ENCODE measurements at places on chromosomes 16 and 17. TPM values are rescaled to one million over a fixed set of nuclear protein-coding genes. Genes with fewer than 3 reads are reported as not detected.

- DNase-seq = no peak
These were observed 56.1 kb upstream of the TOX3 start for GRCh38 chr16:52603015-52603414.

- peak; percentile 88 for DNase-seq
These were observed 73.9 kb downstream of the SPAG9 start for GRCh38 chr17:51046514-51047384.

DNA sequence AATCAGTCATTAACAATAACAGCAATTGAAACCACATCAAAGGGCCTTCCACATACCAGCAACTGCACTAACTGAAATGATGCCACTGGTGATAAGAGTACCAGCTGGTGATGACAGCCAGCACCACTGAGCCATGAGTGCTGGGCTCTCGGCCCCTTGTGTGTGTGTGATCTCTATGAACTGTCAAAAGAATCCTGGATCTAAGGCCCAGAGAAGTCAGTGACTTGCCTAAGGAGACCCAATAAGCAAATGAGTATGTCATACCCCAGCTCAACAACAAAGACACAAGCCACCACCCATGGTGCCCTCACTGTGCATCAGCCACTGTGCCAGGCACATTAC lies 220.9 kb downstream of the ZNF423 start:
- no peak for DNase-seq

- DNase-seq = no peak
These were observed 10.1 kb upstream of the SPOP start for GRCh38 chr17:49687878-49688491.

- no peak for DNase-seq
These were observed 23.5 kb downstream of the USP36 start for GRCh38 chr17:78817123-78817522.

- no peak for DNase-seq
These were observed 26.3 kb downstream of the STAT5B start for GRCh38 chr17:42249681-42250446.

Gene KRT17
- 95.2 TPM for total RNA-seq

GRCh38 chr17:82272495-82273326 lies 789 bp downstream of the CSNK1D start:
- DNase-seq = no peak

DNA sequence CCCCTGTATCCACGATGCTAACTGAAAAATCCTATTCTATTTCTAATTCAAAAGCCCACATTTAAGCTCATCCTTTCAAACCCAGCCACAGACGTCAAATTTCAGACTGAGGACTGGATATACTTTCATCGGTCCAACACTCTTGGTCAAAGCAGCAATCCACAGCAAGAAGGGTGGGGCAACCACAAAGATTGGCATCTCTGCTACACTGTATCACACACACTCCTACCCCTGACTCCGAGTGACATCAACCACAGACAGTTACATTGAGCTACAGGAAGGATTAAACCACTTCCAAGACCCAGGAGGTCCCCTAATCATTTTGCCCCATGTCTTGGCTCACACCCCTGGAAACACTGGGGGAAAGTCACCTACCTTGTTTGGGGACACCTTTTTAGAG lies 61.3 kb downstream of the GRIN2A start:
- no peak for DNase-seq

DNA sequence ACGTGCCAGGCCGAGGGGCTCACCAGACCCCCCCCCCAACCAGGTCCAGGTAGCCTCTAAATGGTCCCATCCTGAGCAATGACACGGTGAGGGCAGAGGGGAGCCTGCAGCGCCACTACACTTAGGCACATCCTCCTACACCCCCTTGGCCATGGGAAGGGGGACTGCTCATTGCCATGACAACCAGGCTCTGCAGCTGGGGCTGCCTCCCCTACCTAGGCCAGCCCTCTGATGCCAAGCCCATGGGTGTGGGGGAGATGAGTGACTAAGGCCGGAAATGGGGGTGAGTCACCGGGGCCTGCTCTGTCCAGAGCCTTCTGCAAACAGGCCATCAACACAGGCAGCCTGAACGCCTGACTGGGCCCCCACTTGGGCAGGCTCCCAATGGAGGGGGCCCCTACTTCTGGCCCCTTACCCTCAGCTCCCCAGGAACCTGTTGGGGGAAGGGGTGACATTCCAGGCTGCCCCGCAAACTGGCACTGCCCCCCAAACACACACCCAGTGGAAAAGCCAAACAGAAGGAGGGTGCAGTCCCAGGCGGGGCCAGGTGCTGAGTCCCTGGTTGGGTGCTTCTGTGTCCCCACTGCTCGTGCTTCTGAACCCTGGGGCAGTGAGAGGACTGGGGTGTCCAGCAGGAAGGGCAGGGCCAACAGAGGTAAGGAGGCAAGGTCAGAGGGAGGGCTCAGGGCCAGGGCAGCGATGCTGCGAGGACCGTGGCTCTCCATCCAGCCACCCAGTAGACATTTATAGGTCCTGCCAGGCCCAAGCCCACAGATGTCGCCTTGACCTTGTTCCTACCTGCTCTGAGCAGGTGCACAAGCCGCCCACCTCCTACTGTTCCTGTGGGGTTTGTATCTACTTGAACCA lies 8.2 kb downstream of the PLCD3 start:
- DNase-seq = peak; percentile 86

DNA sequence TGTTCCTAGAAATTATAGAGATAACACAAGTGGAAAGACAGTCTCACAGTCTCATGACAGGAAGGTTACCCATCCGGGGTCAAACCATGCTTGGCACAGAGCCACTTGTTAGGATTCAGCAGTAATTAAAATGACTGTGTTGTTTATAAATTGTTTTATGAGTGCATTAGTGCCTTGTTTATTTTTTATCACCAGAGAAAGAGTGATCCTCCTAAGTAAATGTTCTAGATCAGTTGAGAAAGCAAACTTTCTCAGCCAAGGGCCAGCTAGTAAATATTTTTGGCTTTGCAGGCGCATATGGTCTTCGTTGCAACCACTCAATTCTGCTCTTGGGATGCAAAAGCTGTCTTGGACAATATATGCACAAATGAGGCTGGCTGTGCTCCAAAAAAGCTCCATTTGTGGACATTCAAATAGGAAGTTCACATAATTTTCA lies 253.9 kb upstream of the CACNG5 start:
- DNase-seq = no peak

Data from renal cortical epithelial cell (primary cell).